ENCODE measurements at places on chromosomes 11 and 22.

- DNase-seq = no peak
Measured at GRCh38 chr22:41146573-41146972, 54.2 kb downstream of the EP300 start.

DNA sequence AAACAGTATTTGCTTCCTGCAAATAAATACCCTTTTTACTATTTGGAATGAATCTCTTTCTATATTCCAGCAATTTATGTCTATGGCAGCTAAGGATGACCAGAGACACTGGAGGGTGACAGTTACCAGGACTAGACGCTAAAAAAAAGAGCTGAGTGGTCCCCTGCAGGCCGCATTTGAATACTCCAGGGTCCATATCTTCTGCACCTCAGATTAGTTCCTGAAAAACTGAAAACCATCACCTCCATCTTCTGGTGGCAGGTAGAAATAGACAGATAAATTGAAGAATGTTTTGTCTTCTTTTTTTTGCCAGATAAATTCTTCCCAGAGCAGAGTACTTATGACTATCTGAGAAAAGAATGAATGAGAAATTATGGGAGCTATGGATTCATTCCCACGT, 145.6 kb downstream of the CSNK2A3 start:
- no peak for DNase-seq

- DNase-seq = no peak
Measured at GRCh38 chr11:113705871-113706655, at the start of gene TMPRSS5. Gene TMPRSS5, minus strand, starts transcription at chr11:113706308. Its CDS starts 84 bp downstream, at chr11:113706224.

GRCh38 chr11:71269603-71270511, 17.5 kb upstream of the SHANK2 start:
- no peak for DNase-seq

DNA sequence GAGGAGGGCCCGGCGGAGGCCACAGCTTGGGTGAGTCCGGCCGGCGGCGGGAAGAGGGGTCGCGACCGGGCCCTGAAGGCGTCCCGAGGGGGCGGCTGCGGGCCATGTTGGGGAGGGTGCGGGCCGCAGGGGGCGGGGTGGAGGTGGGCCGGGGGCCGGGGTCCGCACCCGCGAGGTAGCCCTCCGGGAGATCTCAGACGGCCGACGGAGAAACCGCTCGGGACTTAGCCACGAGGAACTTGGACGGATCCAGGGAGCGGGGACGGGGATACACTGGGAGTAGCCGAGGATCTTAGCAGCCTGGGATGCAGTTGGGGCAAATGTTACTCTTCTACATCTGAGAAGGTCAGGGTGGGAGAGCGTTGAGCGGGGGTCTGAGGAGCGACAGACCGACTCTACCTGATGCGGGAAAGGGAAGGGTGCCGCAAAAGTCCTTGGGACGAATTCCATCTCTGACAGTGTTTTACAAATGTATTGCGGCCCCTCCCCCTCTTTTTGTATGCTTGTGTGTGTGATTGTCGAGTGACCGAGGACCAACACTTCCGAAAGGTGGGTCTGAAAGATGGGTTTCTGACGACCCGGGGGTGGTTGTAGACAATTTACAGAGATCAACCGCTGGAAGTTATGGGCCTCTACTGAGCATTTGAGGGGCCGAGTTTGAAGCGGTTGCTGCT, 658 bp downstream of the STIP1 start:
- DNase-seq = peak; percentile 19

- no peak for DNase-seq
Measured at GRCh38 chr22:39039306-39040126, 1.1 kb upstream of the APOBEC3F start.

DNA sequence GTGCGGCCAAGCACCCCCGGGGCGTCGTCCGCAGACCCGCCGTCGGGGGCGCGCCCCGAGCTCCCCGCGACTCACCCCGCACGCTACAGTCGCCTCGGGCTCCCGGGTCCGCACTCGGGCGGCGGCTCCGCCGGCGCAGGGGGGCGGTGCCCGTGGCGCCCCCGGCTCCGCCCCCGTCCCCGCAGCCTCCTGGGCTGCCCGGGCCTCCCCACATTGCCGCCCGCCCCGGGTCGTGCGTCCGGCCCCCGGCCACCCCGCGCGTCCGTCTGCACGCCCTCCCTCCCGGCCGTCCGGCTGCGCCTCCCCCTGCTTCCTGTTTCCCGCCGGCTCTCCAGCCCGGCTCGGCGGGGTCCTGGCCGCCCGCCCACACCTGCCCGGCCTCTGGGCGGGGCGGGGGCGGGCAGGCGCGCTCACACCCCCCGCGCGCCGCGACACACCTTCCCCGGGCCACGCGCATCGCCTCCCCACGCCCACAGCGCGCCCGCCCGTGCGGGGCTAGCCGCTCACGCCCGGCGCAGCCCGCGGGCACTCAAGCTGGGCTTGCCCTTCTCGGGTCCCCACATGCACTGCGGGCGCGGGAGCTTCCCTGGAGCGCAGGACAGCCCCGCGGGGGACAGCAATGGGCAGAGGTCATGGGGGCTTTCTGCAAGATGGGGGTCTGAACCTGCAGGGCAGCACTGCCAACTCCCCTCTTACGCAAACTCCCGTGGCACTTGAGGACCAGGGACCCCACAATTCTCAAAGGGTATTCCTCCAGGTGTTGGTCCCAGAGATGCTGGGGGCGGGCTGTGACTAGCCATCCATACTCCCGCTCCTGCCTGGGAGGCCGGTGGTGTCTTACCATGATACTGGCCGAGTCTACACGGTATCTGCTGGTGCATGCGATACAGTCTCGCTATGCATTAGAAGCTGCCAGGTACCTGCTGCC, at the start of gene CARD10:
TSS of gene CARD10 (minus strand) at position 148 of the 928 bp plus-strand sequence. CDS start 215 bp downstream, outside the sequence.
- peak; percentile 31 for DNase-seq

DNA sequence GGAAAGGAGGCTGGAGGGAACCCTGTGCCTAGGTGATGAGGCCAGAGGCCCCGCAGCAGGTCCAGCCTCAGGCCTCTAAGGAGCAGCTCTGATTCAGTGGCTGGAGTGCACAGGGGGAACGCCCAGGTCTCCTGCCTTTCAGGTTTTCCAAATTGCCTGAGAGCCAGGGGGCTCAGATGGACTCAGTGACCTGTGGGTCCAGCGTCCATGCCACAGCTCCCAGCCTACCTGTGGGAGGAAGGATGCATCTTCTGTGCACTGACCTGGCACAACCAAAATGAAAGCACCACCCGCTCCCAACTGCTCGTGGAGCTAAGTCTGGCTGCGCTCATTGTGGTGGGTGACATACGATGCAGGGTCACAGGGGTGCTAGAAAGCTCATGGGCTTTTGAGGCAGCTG, 82.8 kb downstream of the FEZ1 start:
- no peak for DNase-seq

DNA sequence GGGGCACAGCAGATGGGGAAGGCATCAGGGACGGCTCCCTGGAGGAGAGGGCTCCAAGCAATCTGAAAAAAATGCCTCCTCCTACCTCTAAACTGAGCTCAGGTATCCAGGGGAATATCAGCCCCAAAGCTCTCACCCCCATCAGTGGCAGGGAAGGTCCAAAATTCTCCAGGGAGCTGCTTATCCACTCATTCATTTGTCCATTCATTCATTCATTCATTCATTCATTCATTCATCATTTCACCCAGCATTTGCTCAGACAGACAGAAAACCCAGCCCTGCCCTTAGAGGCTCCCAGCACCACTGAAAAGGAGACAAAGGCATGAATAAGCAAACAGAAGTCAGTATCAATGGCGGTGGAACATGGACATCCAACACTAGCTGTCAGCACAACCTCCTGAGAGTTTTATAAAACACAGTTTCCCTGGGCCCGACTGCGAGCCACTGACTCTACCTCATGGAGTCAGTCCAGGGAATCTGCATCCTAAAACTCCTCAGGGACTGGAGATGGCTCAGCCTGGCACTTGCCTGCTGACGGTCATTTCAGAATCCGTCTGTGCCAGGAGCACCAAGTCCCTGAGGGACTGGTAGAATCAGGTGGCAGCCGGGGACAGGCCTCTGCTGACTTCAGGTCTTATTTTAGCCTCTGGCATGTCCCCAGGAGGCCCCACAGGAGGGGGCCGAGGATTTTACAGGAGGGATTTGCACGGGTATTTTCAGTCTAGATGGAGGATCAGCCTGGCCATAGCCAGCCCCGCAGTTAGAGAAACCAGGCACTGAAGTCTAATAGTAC, 164.6 kb downstream of the MN1 start:
- DNase-seq = no peak

DNA sequence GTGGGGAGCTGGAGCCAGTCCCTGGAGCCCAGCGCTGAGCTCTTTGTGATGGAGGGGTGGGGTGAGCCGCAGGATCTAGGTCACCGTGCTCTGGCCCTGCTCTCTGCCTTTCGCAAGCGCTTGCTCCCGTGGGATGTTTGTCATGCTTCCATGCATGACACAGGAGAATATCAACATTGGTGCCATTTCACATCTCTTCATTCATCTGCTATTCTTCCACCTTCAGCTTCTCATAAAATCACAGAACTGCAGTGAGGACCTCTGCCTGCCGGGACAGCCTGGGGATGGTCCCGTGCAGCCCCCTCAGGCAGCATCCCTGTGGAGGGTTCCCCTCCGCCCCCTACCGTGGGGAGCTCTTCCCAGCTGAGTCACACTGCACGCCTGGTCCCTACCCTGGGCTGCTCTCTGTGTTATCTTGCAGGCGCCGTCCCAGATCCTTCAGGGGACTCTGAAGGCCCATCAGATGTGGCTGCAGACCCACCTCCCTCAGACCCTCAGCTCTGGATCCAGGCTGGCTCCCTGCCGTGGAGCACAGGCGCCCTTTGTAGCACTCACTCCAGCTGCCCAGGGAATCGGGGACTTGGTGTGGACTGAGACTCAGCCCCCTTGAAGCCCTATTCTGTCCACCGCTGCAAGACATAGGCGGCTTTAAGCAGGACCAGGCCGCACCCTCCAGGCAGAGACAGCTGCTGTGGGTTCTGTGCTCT, 5.1 kb upstream of the SEPTIN5 start:
- DNase-seq = no peak

All from activated naive CD4-positive, alpha-beta T cell treated with anti-CD3 and anti-CD28 coated beads, Interleukin-2, amount 50 U/mL, for 16 hours (primary cell).